Dermis microvascular lymphatic vessel endothelial cell (primary cell): ENCODE measurements at places on chromosomes 12 and 14.

- no peak for DNase-seq
Observed at GRCh38 chr12:2297004-2297403, 244.2 kb downstream of the CACNA1C start.

DNA sequence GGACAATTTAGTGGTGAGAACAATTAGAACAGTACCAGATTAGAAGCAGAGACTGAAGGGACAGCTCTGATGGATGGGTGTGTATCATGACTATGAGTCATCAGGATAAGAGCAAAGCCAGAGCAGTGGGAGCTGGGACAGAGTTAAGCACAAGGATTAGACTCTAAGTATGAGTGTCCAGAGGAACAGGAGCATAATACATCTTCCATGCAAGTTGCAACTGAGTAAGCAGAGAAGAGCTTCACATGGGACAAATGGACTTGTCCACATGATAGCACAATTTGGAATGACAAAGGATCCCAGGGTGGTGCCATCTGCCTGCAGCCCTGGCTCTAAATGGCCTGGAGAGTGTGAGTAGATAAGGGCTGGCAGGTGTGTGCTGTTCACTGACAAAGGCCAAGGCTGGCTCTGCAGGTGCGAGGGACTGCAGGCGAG, 226.4 kb upstream of the CAND1 start:
- no peak for DNase-seq

- DNase-seq = no peak
Observed at GRCh38 chr14:95876761-95877538, at the start of gene TUNAR. TUNAR (plus strand) TSS chr14:95876832.

GRCh38 chr12:51751661-51752060, 96.9 kb downstream of the FIGNL2 start:
- no peak for DNase-seq

DNA sequence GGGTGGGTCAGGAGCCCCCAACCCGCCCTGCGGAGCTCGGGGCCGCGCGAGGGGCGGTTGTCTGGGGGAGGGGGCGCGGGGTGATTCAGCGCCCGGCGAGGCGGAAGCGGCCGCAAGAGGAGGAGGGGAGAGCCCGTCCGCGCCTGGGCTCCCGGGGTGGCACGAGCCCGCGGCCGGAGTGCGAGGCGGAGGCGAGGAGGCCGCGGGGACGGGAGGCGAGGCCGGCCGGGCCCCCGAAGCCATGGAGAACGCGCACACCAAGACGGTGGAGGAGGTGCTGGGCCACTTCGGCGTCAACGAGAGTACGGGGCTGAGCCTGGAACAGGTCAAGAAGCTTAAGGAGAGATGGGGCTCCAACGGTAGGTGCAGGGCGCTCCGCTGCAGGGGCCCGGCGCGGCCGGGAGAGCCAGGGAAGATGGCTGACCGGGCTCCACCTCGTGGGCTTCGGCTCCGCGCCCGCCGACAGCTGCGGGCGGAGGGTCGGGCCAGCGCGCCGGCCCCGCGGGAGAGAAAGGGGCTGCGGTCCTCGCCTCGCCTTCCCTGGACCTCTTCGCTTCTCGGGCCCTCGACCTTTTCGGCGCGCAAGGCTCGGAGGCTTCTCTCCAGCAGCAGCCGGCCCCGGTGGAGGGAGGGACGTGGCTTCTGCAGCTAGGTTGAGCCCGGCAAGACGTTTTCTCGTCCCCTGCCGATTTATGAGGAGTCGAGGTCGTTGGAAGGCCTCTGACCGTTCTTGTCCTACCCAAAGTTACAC, 677 bp downstream of the ATP2A2 start:
- DNase-seq = no peak

DNA sequence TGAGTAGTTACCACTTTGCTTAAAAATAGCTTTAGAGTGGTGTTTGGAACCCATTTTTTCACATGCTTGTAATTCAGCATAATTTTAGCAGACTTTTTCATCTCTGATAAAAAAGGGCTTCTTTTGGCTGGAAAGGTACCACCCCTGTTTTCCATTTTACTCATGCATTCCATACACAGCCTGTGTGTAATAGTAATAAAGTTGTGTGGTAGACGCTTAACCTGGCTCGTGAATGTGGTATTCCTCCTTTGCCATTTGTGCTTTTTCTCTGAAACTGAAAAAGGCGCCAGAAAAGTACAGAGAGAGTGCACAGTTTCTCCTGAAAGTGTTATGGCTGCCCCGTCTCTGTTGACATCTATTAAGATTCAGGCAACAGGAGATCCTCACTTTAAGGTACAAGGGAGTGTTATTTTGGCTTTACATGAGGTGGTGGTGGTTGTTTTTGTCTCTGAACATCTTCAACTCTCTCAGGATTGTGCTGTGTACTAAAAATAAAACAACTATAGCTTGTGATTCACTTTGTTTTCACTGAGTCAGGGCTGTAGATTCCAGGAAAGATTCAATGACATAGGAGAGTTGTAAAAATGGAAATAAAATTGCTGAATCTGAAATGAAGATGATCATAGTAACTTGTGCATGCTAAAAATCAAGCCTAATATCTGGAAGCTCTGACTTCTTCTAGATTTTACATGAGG, 45.6 kb upstream of the MIS18BP1 start:
- DNase-seq = no peak

- DNase-seq = peak; percentile 86
Observed at GRCh38 chr12:132614861-132615578, 3.6 kb upstream of the P2RX2 start.

DNA sequence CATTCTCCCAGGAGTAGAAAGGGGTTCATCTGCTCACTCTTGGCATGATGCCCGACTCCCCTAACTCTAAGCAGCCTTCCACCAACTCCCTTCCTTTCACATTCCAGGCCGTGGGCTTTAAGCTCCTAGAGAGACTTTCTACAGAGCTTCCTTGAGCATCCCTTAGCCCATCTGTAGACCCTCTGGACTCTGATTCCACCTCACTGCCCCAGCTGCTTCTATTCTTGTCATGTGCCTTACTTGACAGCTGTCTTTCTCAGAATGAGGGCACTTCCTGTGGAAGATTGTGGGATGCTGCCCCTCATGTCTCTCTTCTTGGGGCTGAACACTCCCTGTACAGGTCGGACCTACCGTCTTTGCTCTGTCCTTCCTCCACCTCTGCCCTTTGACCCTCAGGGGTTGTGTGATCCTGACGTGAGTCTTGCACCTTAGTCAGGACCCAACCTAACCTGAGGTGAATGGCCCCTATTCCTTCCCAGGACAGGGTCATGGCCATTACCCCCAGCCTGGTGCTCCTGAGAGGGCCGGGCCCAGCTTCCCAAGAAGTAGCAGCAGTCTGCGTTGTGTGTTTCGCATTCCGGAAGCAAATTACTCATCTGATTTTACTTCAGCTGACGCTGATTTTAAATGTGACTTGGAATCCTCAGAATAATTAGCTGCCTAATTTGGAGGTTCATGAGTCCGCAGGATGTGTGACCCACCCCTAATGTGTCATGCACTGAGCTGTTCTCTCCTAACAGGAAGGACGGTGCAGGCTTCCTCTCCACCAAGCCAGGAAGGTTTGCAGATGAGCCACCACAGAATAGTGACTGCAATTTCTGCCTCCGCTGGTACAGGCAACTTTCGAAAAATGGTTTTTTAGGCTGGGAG, 2.7 kb upstream of the GALNT6 start:
- DNase-seq = peak; percentile 75

- peak; percentile 2 for DNase-seq
Observed at GRCh38 chr12:125110641-125111360, 45.6 kb downstream of the AACS start.

GRCh38 chr12:3631759-3632158, 121.2 kb downstream of the CRACR2A start:
- DNase-seq = no peak

DNA sequence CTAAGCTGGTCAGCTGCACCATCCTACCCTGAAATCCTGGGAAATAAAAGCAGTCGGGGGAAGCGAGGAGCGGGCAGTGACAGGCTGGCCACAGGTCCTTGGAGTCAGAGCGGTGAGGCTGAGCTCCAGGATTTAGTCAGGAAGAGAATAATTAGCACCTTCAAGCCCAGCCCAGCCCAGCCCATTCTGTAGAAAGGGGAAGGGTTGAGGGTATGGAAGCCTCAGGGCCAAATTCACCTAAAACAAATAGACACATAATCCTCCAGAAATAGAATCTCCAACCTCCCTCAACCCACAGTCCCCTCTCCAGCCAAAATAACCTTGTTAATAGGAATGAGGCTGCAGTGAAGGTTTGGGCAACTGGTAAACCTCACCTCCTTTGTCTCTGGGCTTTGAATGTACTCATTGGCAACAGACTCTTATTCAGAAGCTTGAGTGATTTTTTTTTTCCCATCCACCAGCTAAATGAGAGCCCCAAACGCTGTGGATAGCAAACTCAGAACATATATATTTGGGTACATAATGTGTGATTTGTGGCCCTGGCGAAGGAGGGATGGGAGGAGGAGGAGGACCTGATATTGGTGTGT, 334.1 kb downstream of the DPF3 start:
- no peak for DNase-seq
